ENCODE measurements at places on chromosomes 7 and 10.

DNA sequence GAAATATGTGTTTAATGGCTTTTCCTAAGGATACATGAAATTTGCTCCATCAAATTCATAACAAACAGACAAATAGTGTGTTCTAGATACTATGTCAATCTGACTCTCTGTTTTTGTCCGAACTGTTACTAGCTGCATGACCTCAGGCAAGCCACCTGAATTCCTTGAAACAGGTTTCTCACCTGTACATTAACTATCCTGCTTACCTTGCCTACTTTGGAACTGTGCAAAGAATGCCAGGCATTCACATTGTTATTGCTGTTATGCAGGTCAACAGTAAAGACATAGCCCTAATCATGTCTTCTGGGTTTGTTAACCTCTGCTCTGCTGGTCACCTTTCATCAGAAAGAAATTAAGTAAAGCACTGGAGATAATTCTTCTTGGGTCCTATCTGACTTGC is 1283.9 kb upstream of the CELF2 start:
- DNase-seq = no peak

DNA sequence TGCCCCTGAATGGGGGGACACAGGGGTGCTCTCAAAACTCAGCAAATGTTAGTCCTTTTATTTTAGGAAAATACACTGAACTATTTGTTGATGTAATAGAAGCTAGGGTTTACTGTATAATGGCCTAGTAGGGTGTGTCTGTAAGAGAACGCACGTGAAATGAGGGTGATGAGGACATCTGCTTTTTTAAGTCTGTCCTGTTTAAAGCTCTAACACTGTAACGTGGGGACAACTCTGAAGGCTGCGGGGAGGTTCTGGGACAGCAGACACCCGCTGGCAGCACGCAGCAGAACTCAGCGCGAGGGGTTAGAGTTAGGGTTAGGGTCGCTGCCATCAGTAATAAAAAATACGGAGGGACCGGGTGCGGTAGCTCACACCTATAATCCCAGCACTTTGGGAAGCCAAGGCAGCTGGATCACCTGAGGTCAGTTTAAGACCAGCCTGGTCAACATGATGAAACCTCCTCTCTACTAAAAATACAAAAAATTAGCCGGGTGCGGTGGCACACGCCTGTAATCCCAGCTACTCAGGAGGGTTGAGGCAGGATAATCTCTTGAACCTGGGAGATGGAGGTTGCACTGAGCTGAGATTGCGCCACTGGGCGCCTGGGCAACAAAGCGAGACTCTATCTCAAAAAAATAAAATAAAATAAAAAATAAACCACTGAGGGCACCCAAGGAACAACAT is 98.0 kb downstream of the CTBP2 start:
- no peak for DNase-seq

DNA sequence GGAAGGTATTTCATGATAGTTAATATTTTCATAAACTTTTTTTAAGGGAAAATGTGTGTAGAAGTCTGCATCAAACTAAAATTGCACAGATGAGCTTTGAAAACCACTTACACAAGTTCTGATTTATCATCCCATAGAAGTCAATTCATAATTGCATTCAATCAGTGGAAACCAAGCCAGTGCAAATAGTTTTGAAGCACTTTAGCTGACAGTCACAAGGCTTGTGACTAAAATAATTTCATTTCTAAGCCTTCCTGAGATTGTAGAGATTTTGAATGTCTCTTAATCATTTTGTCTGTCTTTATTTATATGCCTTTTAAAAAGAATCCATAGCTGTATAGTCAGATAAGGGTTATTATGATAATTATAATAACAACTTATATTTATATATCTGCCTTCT is 41.4 kb downstream of the EXOC4 start:
- DNase-seq = no peak

DNA sequence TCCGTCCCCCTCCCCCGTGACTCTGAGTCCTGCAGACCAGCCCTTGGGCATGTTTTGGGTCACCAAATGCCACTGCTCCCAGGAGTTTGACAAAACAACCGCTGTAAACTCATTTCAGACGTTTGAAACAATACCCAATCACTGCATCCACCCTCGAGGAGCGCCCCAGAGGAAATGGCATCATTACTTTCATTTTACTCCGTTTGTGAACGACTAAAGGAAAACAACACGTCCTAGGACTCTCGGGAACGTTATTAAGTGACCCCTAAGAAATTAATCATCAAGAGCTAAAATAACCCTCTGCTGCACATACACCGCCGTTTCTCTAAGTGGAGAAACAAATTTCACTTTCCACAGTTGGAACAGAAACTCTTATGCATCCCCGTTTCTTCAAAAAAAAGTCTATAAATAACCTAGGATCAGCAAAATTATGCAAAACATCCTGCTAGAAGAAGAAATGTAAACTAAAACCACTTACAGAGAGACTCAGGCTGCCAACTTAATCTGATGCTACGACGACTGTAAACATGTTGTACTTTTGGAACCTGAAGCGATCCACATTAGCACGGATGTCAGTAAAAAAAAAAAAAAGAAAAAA is 109.9 kb upstream of the EFCAB10 start:
- DNase-seq = no peak

DNA sequence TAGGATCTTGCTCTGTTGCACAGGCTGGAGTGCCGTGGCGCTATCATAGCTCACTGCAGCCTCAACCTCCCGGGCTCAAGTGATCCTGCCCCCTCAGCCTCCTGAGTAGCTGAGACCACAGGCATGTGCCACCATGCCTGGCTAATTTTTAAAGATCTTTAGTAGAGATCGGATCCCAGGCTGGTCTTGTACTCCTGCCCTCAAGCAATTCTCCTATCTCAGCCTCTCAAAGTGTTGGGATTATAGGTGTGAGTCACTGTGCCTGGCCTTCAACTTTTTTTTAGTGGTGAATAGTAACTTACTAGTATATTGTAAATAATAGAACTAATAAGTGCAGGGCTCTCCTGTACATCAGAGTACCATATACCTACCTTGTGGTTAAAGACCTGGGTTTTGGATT is 52.1 kb upstream of the LMTK2 start:
- no peak for DNase-seq

DNA sequence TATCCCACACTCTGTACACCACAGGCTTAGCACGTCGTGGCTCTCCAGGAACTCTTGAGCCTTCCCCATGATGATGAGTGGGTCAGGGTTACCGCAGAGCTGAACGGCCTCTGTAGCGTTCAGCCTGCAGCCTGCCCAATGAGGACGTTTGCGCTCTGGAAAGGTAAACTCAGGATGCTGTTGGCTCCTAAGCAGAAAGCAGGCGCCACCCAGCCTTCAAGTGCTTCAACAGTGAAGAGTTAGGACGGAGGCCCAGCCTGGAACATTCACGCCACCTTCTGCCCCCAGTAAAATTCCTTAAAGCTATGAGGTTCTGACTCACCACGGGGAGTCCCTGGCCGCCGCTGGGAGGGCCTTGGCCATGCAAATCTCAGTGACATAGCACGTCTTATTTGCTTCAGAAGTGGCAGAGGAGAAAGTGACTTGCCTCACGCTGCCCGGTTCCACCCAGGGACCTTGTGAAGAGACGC is 161.5 kb upstream of the SH2B2 start:
- no peak for DNase-seq

DNA sequence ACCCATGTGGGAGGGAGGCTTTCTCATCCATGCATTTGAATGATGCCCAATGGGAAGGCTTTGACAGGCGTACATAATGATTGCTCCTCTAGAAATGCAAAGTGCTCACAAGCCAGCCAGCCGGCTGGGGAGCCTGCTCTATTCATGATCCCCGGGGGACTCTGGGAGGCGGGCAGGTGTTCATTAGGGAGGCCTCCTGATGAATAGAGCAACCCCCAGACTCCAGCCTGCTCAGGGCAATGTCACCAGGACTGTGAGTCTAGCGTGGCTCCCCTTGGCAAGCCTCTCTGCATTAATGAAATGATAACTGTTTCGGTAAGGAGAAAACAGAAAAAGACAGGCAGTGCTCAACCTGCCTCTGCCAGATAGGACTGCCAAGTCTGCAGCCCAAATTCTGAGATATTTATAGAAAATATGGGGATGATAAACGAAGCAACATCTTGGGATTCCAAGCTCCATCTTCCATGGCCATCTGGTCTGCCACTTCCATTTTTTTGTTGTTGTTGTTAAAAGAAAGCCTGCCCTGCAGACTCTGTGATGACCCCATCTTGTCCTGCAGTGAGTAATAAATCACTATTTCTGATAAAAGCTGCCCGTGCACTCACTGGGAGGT is 236.4 kb downstream of the PRPF18 start:
- DNase-seq = no peak

- no peak for DNase-seq
Measured at GRCh38 chr7:66164356-66164755, 40.8 kb upstream of the TPST1 start.
